Cerebellar nuclear complex (tissue), 1 donor: ENCODE measurements at places on chromosomes 6 and 20.

GRCh38 chr6:55953335-55953734, 77.9 kb upstream of the BMP5 start:
- DNase-seq: no peak

DNA sequence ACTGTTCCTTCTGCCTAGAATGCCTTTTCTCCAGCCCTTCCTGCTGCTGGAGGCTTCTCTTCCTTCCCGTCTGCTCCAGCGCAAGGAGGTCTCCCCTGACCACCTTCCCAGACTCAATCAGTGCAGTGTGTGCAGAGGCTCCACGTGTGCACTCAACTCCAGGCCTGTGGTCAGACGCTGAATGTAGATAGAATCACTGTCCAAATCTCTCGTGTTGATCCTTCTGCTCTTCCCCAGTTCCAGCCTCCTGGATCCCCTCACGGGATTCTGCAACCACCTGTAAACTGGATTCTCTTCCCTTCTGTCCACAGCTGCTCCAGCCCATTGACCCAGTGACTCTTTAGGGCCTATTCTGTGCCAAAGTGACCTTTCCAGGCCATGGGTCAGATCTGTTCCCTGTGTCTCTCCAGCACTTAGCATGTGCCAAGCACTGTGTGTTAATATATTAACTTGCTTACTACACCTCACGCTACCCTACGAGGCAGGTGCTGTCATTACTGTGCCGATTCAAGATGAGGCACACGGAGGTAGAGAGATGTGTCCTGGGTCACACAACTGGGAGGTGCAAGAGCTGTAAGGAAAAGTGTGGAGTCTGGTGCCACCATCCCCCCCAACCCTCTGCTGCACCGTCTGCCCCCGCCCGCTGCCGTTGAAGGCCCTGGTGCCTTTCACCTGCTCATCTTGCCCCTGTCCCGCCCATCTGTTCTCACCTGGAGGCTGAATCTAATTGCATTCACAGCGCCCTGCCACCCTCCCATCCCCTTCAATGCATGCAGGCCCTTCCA, 112.2 kb downstream of the SULF2 start:
- no peak for DNase-seq

GRCh38 chr6:92122746-92123145, 1296.6 kb downstream of the EPHA7 start:
- DNase-seq: no peak

- no peak for DNase-seq
These were observed 22.7 kb downstream of the ZDHHC14 start for GRCh38 chr6:157403686-157404051.

DNA sequence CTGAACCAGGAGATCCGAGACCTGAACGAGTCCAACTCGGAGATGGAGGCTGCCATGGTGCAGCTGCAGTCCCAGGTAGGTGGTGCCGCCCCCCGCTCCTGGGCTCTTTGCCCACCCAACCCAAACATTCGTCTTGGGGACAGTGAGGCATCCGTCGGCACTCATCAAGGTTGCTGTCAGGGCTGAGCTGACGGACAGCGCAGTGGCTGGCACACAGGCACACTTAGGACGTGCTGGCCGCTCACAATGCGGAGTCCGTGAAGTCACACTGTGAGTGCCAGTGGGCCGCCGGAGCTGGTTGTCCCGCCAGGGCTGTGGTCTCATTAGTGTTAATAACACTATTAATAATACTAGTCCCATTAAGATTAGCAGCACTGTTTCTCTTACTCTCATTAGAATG, 18.2 kb upstream of the PCMTD2 start:
- no peak for DNase-seq

- no peak for DNase-seq
These were observed 36.2 kb downstream of the JAG1 start for GRCh38 chr20:10637563-10637962.

GRCh38 chr6:170584181-170584953, at the start of gene PDCD2:
PDCD2 (minus strand) TSS chr6:170584637; CDS start chr6:170584581, 56 bp downstream.
- DNase-seq: peak; percentile 51

GRCh38 chr20:20338133-20338730, 29.7 kb upstream of the INSM1 start:
- no peak for DNase-seq

DNA sequence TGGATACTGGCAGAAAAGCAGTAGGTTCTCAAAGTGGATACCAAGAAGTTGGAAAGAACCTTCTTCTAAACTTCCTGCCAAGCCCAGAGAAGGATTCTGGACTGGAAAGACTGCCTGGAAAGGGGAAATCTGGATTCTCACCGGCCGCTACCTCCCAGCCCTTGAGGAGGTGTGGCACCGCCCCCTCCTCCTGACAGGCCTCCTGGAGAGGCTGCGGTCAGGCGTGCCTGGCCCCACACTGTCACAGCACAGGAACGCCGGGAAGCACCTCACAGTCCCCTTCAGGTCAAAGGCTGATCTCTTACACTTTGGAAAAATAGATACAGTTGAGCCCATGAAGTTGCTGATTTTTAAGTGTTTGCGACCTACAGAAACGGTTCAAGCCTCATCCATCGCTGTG, 16.3 kb upstream of the PDE10A start:
- DNase-seq: no peak

- no peak for DNase-seq
These were observed 5.6 kb downstream of the PCMTD2 start for GRCh38 chr20:64261138-64261537.

DNA sequence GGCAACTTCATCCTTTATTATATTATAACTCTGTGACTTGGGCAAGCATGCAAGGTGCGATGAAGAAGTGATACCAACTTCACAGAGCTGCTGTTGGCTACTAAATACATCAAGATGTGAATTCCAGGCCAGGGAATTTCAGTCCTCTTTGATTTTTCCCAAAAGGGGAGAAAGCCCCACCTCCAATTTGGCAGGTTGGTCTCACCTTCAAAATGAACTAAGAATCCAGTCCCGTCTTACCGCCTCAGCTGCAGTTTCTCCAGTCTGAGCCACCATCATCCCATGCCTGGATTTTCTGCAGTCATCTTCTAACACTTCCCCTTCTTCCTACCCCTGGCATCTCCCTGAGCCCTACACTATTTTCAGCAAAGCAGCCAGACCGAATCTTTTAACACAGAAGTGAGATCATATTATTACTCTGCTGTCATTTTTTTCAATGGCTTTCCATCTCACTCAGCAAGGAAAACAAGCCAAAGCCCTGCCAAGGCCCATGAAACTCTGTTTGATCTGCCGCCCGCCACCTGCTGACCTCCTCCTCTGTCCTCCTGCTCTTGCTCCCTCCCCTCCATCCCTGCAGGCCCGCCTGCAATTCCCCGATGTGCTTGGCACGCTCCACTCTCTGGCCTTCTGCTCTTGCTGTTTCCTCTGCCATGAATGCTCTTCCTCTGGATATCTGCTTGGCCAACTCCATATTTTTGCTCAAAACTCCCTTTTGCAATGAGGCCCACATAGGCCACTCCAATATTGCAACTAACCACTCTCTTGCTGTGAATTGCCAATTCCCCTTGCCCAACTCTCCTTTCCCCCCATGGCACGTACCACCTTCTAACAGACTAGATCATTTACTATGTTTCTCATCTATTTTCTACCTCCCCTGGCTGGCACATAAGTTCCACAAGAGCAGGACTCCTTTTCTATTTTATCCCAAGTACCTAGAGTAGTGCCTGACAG, 46.0 kb upstream of the TAGAP start:
- peak; percentile 88 for DNase-seq

- no peak for DNase-seq
These were observed 157.4 kb downstream of the EYA2 start for GRCh38 chr20:47051936-47052526.

- no peak for DNase-seq
These were observed 34.9 kb downstream of the ELOVL5 start for GRCh38 chr6:53313784-53314400.

DNA sequence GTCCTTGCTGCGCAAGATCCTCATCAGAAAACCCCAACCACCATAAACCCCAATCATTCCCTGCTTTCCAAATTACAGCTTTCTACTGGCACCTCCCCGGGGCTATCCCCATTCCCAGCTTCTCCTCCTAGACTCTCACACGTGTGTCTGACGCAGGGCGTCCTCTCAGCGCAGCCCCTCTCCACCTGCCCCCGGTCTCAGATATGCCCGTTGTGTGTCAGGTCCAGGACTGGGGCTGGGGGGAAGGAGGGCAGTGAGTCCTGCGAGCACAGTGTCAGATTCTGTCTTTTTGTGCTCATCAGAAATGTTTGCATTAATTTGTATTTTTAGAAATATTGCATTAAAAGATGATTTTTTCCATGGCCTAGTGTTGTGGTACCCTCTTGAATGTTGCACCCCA, 48.6 kb downstream of the LRFN2 start:
- DNase-seq: no peak

DNA sequence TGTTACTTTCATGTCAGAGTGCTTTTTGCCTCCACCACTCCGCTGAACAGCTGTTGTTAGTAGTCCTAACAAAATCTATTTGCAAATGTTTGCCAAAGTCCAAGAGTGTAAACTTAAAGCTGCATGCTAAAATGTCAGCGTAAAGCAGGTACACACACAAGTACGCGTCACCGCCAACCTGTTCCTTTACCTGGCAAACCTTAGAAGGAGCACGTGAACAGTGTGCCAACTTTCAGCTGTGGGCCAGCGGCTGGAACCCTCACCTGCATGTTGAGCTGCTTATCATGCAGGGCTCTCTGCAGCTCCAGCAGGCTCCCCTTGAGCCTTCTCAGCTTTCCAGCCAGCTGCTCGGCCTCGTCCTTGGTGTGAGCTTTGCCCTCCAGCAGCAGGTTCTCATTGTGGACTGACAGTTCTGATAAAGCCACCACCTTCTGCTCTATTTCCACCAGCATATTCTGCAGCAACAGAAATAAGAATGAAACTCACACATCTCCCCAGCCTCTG, 359.3 kb downstream of the SYNE1 start:
- DNase-seq: no peak

DNA sequence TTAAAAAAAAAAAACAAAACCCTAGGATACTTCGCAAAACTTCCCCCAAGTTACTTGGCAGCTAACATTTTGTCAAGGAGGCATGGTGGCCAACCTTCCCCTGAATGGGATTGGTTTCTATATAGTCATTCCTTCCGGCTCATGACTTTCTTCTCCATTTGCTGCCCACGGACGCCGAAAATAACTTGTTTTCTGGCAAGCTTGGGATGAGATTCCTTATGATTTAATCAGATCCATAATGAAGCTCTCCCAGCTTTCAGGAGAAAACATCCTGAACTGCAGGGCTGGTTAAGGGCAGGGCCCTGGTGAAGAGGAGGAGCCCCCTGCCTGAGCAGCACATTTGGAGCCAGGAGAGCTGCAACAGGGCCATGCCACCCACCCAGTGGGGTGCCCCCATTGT, 49.9 kb downstream of the PPP1R16B start:
- DNase-seq: no peak

DNA sequence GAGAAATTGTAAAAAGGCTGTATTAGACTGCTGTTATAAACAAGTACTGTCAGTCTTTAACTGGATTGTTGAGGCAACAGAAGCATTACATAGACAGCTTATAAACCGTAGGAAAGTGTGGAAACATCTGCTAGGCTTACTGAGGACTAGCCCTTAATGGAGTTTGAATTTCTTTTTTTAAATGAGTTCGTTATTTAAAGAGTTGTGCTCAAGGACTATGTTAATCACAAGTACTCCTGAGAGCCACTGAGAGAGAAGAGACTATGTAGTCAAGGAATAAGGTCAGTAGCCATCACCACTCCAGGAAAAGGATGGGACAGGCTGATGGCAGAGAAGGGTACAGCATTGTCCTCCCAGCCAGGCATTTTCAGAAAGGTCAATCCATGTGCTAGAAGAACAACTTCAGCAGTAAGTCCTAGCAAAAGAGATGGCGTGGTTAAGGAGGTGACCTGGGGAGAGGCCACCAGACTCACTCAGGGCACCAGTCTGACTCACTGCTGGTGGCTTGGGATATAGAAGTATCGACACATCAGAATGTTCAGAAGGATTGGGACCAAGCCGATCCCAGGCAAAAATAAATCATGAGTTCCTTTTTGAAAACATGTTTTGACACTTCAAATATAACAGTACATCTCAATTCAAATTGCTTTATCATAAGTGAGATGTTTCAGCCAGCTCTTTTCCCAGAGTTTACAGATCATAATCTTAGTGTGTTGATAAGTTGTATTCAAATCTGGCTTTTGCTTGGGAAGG, 6.4 kb downstream of the RPS12 start:
- DNase-seq: no peak

DNA sequence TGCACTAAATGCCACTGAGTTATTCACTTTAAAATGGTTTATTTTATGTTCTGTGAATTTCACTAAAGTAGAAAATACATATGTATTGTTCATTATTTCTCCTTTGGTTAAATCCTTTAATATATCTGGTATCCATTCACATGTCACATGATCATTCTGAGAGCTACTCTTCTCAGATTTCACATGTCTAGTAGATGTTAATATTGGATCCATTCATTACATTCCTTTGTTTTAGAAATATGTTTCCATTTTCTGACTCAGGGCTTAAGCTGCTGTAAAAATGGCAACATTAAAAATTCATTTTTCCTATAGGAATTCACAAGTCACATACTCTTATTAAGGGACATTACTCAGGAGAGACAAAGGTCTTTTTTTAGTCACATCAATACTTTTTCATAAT, 205.4 kb downstream of the ZFAND3 start:
- no peak for DNase-seq

DNA sequence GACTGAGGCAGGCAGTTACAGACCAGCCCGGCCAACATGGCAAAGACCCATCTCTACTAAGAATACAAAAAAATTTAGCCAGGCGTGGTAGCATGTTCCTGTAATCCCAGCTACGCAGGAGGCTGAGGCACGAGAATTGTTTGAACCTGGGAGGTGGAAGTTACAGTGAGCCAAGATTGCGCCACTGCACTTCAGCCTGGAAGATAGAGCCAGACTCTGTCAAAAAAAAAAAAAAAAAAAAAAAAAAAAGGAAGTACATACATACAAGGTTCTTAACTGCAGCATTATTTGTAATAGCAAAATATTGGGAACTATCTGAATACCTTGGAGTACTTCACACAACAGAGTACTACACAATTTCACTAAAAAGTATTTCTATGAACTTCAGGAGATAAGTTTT, 183.5 kb upstream of the OLIG3 start:
- no peak for DNase-seq

DNA sequence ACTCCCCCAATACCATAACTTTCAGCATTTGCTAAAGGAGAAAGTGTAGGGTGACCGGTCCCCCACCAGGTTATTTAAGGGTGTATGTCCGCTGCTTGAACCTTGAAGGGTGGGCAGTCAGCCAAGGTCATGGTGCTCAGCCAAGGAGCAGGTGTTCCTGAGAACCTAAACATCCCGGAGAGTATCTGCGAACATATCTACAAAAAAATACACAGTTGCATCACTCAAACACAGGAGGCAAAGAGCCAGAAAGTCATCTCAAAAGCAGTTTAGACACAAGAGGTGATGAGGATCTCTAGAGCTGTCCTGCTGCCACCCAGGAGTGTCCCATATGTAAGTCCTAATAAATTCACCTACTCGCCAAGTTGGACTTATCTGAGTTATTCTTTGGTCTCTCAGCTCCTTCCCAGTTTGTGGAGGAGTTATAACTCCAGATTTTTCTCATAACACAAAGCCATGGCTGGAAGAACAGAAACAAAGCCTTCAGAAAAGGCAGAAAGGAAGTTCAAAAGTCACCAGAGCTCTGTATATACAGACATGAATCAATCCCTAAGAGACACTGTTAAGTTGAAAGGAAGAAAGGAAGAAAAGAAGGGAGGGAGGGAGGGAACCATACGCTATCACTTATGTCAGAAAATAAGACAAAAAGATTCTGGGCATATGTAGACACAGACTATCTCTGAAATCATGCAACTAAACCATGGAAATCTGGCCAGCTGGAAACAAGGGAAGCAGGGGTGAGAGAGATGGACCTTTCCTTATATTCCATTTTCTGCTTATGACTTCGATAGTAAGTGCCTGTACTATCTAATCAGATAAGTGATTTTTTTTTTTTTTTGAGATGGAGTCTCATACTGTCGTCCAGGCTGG, 11.3 kb downstream of the MBOAT1 start:
- no peak for DNase-seq

GRCh38 chr6:4924661-4925271, 79.1 kb downstream of the RPP40 start:
- no peak for DNase-seq
